ENCODE measurements at places on chromosomes 11 and 22. TPM values are rescaled to one million over a fixed set of nuclear protein-coding genes. Genes with fewer than 3 reads are reported as not detected.

- DNase-seq: no peak
Observed at GRCh38 chr22:32175683-32176644, 16.9 kb upstream of the C22orf42 start.

DNA sequence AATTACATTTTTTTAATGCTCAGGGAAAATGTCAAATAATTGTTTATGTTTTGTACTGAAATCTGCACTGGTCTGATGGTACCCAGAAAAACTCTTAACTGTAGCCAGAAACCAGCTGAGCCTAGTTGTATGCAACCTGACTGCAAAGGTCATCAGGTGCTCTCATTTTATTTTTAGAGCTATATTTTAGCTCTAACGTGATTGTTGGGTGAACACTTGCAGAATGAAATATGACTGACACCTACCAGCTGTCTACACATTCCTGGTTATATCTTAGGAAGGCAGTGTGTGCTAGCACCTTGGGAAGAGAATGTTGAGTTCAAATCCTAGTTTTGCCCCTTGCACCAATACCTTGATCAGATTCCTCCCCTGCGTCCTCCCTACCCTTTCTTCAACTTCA, 23.6 kb downstream of the PTPRJ start:
- DNase-seq: no peak

- no peak for DNase-seq
Observed at GRCh38 chr11:66277471-66278362, at the start of gene CNIH2. Gene CNIH2 (plus strand): TSS chr11:66278175. CDS start chr11:66278457, 282 bp downstream.

DNA sequence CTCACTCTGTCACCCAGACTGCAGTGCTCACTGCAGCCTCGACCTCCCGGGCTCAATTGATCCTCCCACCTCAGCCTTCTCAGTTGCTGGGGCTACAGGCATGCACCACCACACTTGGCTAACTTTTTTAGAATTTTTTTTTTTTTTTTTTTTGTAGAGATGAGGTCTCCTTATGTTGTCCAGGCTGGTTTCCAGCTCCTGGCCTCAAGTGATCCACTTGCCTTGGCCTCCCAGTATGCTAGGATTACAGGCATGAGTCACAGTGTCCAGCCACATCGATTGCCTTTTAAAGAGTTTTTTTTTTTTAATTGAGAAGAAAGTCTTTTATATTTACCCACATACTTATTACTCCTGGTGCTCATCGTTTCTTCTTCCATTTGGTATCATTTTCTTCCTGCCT, 30.0 kb downstream of the PARVG start:
- DNase-seq: no peak

Gene IFITM1
- 15.1 TPM for total RNA-seq

Gene GLYAT
- 0.32 TPM for total RNA-seq

Gene TRPM5
- 0.70 TPM for total RNA-seq

Gene CCDC83
- total RNA-seq: not detected
